ENCODE measurements at places on chromosomes 5 and 9. TPM values are rescaled to one million over a fixed set of nuclear protein-coding genes. Genes with fewer than 3 reads are reported as not detected.

DNA sequence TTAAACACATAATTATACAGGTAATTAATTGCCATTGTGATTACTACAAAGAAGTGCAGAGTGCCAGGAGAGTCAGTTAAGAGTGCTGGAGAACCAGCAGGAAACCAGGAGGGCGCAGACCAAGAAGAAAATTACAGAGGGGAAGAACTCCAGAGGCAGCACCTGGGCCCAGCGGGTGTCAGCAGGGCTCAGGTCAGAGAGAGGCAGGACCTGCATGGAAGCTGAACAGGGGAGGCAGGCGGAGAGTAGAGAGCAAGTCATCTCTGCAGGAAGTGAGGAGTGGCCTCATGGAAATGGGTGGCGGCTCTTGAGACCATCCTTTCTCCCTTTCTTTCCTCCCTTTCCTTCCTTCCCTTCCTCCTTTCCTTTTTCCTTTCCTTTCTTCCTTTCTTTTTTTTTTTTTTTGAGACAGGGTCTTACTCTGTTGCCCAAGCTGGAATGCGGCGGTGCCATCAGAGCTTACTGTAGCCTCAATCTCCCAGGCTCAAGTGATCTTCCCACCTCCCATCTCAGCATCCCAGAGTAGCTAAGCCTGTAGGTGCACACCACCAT is 4.0 kb upstream of the ZBTB34 start:
- no peak for DNase-seq

- DNase-seq, result no peak
Observed at GRCh38 chr5:17238521-17239041, 21.1 kb downstream of the BASP1 start.

DNA sequence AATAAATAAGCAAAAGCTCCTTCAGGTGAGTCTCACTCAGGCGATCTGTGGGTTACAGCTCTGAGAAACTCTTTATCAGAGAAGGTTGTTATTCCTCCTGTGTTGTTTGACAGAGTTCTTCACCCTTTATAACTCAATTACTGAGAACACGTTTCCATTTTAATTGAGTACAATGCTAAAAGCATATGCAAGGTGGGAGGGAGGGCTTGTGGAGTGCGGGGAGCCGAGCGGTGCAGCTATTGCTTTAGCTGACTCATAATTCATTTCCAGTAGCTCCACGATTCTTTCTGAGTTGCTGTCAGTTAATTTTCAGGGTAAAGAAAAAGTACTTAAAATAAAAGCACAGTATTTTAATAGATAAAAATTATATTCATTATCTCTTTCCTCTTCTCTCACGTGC is 104.7 kb upstream of the CKMT2 start:
- no peak for DNase-seq

DNA sequence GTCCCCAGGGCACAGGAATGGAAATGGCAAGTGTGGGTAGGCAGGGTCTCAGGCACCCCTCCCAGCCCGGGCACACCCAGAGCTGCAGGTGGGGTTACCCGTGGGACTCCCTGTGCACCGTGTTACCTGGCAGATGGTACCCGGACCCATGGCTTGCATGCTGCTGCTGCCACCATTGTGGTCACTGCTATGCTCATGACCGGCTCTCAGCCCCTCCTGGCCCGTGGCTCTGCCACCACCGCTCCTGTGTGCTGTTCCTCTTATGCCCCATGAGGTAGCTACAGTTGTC is 21.7 kb upstream of the HMCN2 start:
- no peak for DNase-seq

DNA sequence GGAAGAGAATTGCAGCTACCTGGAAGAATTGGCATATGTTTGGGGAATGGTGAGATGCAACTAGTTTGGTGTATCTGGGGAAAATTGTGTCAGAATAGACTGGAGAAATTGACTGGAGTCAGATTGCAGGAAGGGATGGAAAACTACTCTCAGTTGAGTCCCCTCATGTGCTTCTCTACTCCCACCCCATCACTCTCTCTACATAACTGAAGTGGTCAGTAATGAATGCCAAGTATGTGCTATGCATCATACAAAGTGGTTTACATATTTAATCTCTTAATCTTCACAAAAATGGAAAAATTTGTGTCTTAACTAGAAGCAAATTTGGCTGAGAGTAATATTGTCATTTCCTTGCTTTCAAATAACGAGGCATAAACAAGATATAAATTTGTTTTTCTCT is 146.4 kb upstream of the TNC start:
- DNase-seq, result no peak

DCTN3 gene
- 68.4 TPM for total RNA-seq

- no peak for DNase-seq
Observed at GRCh38 chr9:112780450-112781036, 30.0 kb downstream of the SNX30 start.

- DNase-seq, result no peak
Observed at GRCh38 chr5:135521964-135522363, 13.8 kb downstream of the NEUROG1 start.

SCGB3A2 gene
- total RNA-seq, result not detected

SPATA31C1 gene
- total RNA-seq, result not detected

ZNF454 gene
- total RNA-seq, result not detected

DNA sequence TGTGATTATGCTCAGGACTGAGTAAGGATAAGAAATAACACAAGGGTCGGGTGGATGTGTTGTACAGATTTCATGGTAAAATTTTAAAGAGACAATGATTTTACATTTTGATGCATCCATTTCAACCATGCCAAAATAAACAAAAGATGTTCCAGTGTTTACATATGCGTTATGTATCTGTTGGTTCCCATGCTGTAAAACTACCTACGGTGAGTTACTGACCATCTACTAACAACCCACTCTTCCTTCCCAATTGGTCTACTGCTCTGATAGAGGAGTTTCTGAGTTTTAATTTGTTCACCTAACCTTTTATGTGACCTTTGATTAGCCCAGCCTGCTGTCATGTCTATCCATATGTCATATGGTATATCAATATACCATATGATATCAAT is 1697.1 kb downstream of the MAT2B start:
- DNase-seq, result no peak

GRCh38 chr9:93650448-93650847 is 74.1 kb downstream of the PHF2 start:
- DNase-seq, result no peak

GRCh38 chr5:141637123-141637766 is 448 bp downstream of the RELL2 start:
- DNase-seq, result peak; percentile 70

GRCh38 chr9:3948826-3949556 is 350.9 kb downstream of the GLIS3 start:
- DNase-seq, result no peak

- DNase-seq, result no peak
Observed at GRCh38 chr5:143649937-143650621, 161.9 kb upstream of the HMHB1 start.

DNA sequence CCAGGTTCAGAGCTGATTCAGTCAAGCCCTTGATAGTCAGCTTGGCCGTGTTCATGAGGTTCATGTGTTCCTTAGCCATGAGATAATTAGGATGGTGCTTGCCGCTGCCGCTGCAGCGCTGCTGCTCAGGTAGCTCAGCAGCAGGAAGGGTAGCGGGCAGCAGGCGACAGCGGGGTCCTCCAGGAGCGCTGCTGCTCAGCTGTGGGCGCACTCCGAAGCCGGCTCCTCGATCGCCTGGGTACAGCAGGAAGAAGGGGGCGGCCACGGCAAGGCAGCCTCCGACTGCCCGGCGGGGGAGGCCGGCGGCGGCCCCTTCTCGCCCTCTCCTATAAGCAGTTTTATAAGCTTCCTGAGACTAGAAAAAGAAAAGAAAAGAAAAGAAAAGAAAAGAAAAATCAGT is 1253.6 kb downstream of the EFNA5 start:
- no peak for DNase-seq

DDX4 gene
- total RNA-seq, result not detected

- no peak for DNase-seq
Observed at GRCh38 chr9:109860521-109860920, 80.5 kb downstream of the PALM2AKAP2 start.

WNT8A gene
- total RNA-seq, result not detected

- DNase-seq, result no peak
Observed at GRCh38 chr9:120365386-120365785, 214.6 kb downstream of the CDK5RAP2 start.

GRCh38 chr5:8686707-8687106 is 817.8 kb downstream of the MTRR start:
- no peak for DNase-seq

GABRP gene
- total RNA-seq, result not detected

DNA sequence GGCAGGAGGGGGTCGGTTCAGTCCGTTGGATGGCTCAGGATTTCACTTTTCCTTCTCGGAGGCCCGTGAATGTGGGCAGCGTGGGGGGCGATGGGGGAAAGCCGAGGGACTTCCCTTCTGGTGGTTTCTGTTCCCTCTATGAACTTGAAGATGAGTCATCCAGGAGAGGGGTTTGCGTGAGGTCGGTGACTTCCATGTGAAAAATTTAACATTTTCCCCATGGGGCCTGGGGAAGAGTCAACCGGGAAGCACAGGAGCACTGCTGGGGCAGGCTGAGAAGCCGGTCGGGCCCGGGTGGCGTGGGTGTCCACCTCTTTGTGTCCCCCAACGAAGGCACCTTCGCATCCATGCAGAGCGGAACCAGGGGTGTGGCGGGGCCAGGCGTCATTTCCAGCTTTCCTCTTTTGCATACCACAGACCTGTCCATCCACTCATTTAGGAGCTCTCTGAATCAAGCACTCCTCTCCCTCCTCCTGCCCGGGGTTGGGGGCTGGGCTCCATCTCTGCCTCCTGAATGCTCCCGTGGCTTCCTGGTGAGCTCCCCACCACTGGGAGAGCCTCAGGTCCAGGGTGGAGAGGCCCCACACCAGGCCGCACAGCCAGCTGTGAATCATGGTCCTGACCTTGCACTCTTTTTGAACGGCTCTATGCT is 68.4 kb downstream of the ANKRD33B start:
- peak; percentile 77 for DNase-seq

CARTPT gene
- not detected for total RNA-seq

ZNF484 gene
- 7.2 TPM for total RNA-seq

DNA sequence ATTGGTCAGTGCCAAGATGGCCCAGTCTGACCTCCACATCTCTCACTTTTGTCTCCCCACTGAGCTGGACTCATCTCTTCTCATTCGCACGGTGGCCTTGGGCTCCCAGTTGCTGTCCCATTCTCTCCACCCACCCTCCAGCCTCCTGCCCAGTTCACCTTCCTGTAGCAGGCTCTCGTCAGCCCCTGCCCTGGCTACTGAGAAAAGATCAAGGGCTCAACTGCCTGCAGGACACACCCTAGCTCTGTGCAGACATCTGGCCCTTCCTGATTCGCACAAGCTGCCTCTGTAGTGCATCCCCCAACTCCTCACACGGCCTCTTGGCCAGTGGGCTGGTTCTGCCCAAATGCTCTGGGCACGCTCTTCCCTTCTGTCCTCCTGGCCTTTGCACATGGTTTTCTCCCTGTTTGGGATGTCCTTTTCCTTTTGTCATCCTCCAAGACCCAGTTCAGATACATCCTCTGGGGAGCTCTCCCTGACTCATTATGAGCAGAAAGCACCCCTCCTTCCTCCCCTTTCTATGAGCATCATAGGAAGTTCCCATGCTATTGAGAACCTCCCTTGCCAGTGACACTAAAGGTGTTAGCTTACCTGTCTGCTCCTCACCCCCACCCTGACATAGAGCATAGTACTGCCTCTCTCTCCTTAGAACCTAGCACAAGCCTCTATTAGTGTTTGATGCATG is 78.5 kb upstream of the TGFBR1 start:
- no peak for DNase-seq

GRCh38 chr5:45507178-45507577 is 189.0 kb downstream of the HCN1 start:
- DNase-seq, result no peak

DNA sequence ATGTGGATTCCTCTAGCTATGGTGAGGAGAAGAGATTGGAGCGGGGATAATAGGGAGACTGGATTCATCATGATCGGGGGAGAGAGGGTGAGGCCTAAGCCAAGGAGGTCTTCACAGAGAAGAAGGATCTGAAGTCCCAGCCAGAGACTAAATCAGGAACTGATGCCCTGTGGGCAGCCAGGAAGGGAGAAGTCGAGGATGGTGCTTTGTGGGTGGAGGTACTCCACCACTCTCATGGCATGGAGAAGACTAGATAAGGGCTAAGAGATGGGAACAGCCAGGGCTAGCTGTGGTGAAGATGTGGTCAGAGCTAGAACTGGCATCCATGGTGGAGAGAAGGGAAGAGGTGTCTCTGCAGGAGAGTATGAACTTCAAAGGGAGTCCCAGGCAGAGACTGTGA is 3.0 kb upstream of the RGS14 start:
- no peak for DNase-seq

GRCh38 chr5:179451114-179451827 is 99.1 kb upstream of the RUFY1 start:
- DNase-seq, result no peak

DNA sequence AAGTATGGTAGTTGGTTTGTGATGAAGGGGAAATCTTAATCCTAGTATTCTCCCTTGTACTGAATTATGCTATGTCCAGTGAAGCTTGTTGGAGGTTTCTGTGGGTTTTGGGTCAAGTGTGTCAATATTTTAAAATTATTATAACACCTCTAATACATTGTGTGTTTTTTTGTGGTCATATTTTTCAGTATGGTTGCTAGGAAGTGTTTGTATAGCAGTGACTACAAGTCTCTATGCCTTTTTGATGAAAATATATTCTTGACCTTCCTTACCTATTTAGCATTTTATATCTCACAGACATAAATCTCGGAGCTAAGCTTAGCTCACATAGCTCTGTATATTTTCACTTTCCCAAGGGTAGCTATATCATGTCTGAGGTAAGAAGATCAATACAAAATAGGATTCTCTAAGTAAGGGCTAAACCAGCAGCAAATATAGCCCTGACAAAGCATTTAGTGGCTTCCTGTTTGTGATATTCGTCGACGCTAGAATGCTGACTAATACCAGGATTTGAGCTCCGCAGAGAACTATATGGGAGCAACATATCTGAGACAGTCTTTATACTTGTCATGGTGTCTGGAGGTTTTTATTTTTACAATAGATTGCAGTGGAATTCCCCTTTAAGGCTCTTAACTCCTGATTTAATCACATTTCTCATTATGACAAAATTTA is 82.3 kb downstream of the MACIR start:
- DNase-seq, result peak; percentile 13

TSSK1B gene
- total RNA-seq, result not detected

- no peak for DNase-seq
Observed at GRCh38 chr5:172048539-172049101, 42.2 kb upstream of the FBXW11 start.

DNA sequence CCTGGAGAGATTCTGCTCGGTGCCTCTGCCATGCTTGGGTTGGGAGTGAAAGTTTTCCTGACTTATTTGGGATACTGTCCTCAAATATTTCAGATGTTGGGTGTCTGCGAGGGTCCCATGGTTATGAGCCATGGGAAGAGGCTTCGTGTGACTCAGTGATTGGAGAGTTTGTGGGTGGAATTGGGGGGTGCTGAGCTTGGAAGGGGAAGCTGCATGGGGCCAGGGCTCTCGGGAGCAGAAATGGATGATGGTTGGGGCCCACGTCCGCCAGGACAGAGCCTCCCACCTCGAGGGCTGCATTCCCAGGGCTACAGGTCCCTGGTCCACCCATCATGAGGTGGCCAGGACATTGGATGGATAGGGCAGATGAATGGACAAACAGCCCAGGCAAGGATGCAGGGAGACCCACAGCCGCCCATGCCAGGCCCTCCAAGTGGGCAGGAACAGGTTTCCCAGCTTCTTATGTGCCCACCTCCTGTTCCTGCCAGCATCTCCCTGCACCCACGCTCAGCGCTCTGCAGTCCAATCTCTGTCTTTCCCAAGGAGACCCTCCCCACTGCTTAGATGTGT is 5.5 kb downstream of the OBP2B start:
- no peak for DNase-seq

Measured in activated CD4-positive, alpha-beta T cell treated with anti-CD3 and anti-CD28 coated beads for 36 hours (primary cell).